NCI-H446 treated with DMSO at 0.1 percent for 48 hours (cell line): ENCODE measurements at places on chromosomes 2 and 18.

DNA sequence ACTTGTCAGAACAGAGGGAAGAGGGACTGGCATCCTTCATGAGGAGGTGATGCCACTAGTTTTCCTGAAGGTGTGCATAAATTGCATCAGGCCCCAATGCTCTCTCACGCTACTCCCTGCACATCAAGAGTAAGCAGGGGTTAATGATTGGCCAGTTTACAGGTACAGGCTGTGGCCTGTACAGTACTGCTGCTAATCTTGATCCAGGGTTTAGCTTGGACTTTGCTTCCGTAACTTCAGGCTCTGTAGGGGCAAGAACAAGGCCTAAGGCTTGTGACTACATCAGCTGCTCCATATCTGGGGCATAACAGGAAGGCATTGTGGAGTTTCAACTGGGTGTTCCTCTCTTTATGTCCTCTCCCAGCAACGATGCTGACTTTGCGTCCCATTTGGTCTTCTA, 96.8 kb upstream of the FZD7 start:
- DNase-seq = no peak

DNA sequence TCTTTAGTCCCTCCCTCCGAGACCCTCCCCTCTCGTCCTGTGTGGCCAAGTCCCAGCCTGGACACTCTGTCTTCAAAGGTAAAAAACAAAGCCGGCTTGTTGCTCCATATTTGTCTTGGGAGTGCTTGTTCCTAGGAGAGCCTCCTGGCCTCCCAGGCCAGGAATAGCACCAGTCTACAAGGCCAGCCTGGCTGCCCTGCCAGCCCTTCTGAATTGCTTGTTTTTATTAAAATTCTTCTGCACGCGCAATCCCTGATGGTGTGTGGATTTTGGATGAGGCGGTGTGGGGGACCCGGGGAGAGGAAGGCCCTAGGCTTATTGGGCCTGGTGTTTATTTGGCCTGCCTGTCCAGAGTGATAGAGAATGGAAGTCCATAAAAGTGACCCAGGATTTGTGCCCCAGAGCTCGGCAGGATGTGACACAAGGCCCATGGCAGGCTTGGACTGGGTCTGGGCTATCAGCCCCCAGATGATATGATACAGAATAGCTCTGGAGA, 297.3 kb downstream of the CYP26B1 start:
- no peak for DNase-seq

- DNase-seq = no peak
These were observed 203.9 kb upstream of the PIK3C3 start for GRCh38 chr18:41751161-41751560.

DNA sequence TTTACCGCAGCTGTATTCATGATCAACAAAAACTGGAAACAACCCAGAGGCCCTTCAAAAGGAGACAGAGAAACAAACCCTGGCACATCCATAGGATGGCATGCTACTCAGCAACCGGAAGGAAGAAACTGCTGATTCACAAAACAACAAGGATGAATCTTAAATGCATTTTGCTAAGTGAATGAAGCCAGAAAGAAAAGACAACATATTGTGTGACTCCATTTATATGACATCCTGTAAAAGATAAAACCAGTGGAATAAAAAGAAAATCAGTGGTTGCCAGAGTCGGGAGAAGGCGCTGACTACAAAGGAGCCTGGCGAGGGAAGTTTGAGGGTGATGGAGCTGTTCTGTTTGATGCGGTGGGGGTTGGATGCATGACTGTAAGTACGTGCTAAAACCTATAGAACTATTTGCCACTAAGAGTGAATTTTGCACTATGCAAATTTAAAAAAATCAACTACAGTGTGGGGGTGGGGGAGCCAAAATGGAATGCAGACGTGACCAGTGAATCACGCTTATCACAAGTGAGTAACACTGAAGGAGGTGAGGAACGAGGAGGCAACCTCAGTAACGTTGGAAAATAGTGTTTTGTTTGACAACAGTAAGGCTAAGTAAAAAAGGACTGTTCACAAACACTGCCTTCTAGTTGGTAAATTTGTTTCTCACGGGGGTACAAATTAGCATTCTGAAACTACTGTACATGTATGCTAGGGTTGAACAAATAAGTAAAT, 108.9 kb downstream of the INHBB start:
- DNase-seq = no peak

GRCh38 chr2:174247474-174248186, 702 bp downstream of the OLA1 start:
- no peak for DNase-seq

- no peak for DNase-seq
These were observed 752 bp upstream of the CYTIP start for GRCh38 chr2:157444641-157445040.
